T-helper 22 cell (primary cell): ENCODE measurements at places on chromosomes 5 and 9.

GRCh38 chr5:42547894-42548293, 124.7 kb downstream of the GHR start:
- DNase-seq: no peak

DNA sequence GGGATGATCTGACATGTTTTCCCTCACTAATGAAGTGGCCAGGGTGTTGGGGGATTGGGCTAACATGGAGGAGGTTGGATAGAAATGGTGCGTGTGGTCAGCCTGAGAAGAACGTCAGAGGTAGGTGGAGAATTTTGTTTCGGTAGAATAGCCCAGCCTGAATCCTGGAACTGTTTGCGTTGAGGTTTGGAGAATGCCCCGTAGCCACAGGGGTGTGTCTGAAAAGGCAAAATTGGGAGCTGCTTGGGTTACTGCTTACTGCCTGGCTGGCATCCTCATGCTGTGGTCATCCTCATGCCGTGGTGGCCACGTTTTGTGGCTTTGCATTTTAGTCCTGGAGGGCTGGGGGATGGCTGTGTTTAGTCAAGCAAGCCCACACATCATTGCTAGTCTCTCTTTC, 236.9 kb downstream of the GOLPH3 start:
- no peak for DNase-seq

GRCh38 chr9:128621730-128622455, 34.8 kb downstream of the DYNC2I2 start:
- no peak for DNase-seq

- no peak for DNase-seq
Measured at GRCh38 chr5:80034962-80035821, at the start of gene THBS4. THBS4 (plus strand) TSS chr5:80035348; CDS start chr5:80035538, 190 bp downstream.

DNA sequence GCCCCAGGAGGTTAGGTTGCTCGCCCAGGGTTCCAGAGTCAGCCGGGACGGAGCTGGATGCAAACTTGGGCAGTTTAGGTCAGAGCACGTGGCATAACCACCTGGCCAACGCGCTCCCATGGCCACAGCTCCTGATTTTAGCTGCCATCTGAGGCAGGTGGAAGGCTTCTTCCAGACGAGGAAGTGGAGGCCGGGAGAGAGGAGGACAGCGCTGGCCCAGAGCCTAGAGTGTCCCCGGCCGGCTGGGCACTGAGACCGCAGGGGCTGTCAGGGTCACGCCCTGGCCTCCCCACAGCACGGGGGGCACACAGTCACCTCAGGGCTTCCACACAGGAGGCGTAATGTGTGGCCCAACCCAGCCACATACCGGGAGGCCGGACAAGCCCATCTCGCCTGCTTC, 16.1 kb upstream of the PHYKPL start:
- no peak for DNase-seq

GRCh38 chr5:91957666-91958065, 574.5 kb upstream of the ARRDC3 start:
- no peak for DNase-seq

GRCh38 chr5:23072179-23072578, 219.0 kb upstream of the CDH12 start:
- DNase-seq: no peak

GRCh38 chr5:85030316-85031084, 645.8 kb upstream of the EDIL3 start:
- no peak for DNase-seq

DNA sequence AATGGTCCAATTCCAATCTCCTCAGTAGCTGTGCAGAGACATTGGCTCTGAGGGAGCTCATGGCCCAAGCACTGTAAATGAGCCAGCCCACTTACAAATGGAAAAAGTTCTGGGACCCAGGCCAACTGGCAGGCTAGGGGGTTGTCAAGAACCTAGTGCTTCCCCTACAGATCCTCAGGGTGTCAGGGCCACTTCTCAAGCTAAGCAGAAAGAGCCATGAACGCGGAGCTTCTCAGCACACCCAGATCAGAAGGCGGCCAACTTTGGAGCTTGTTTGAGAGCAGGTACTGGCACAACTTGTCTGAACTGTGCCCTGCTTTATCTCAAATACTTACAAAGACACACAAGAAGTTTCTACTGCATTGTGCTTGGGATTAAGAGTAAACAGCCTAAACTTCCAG, 17.5 kb downstream of the TLE1 start:
- no peak for DNase-seq

- DNase-seq: no peak
Measured at GRCh38 chr9:110125207-110125751, 82.7 kb downstream of the C9orf152 start.

GRCh38 chr9:75685062-75685461, 205.4 kb upstream of the PCSK5 start:
- no peak for DNase-seq

GRCh38 chr5:139494256-139494655, 11.7 kb upstream of the STING1 start:
- DNase-seq: no peak

GRCh38 chr9:110152704-110153374, 55.1 kb downstream of the C9orf152 start:
- DNase-seq: no peak

DNA sequence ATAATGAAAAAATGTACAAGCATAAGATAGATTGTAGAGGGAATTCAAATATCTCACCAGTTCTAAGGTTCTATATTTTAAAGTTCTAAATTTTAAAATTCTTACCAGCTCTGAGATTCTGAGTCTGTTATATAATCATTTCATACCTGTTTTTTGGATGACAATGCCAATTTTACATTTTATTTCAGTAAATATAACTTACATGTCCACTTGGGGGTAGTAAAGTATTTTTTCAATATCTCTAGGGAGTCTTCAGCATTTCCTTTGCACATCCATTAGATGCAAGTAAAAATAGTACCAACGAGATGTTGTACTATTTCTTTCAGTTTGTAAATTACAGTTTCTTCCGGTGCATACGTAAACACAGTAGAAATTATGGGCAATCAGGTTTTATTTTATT, 25.7 kb downstream of the NMUR2 start:
- no peak for DNase-seq

DNA sequence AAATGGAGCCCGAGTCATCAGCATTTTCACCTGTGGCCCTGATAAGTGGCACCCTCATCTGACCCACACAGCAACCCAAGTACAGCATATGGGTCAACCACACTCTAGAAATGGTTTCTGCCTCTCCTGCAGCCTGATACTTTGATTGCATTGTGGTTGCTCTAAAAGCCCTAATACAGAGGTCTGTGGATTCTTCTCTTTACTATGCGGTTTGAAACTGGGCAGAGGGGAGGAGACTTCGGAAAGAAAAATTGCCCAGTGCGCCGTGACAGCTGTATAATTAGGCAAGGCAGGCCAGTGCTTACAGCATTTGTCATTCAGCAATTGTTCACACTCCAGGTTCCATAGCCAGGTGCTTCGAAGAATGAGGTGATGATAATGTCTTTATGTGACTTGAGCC, 361.0 kb downstream of the NFIB start:
- DNase-seq: no peak

- DNase-seq: no peak
Measured at GRCh38 chr9:18971404-18971803, 61.6 kb downstream of the SAXO1 start.

DNA sequence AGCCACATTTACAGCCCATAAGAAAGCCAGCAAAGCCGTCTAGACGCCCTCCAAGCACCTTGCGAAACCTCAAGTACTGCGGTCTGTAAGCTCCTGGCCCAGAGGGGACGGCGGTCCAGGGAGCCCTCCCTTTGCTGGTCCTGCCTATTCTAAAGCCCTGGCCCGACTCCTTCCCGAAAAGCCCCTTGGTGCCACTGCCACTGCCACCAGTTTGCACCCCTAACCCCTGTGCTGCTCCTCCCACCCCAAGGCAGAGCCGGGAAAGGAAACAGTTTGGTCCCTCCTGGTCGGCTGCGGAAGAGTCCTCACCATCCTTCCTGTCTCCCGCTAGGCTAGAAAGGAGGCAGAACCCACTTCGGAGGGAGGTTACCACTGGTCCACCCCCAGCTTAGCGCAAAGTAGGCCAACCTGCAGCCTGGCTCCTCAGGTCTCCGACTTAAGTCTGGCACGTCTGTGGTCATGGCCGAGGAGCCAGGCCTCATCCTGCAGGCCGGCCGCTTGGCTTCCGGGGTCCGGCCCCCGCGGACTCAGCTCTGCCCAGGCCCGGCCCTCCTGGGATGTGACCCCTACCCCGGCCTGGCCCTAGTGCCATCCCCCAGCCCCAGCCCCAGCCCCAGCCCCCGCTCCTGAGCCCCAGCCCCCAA, 916 bp downstream of the TOR1A start:
- DNase-seq: no peak

- DNase-seq: no peak
Measured at GRCh38 chr5:83955916-83956315, 235.3 kb upstream of the HAPLN1 start.

DNA sequence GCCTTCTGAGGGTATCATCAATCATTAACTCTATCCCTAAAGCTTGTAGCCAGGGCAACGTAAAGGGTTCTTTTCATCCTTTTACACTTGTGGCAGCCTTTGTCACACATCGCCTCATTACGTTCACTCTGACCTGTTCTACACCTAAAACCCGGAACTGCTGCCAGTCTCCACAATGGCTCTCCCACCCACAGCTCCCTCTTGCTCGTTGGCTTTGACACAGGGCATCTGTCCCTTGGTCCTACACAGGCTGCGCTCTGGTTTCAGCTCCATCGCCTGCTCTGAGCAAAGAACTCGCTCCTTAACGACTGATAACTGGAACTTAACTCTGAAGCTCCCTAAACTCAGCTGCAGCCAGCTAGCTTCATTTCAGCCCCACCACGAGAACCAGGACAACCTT, 112.8 kb upstream of the CTNND2 start:
- DNase-seq: no peak

DNA sequence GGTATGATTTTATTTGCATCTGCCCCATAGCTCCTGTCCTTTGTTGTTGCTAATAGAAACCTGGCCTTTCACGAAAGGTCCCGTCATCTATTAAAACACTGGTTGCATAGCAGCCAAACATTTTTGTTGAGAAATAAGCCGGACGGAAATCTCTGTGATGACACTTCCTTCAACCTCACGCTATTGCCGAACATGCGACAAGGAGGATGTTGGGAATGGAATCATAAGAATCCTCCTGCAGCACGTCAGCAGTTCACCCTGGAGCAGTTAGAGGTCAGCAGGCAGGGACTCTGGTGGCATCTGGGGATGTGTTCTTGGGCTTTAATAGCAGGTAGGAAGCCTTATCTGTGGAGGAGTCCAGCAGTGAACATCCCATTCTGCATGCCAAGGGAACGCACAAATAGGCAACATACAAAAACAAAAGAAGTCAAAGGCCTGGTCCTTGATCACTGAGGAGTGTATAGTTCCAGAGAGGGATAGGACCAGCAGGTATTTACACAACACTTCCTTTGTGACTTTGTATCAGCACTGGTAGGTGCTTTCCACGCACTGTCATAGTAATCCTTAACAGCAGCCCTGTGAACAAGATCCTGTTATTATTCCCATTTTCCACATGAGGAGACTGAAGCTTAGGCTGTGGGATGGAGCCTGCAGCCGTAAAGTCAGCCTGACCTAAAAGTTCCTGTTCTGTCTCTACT, 33.4 kb downstream of the ARHGAP26 start:
- no peak for DNase-seq

DNA sequence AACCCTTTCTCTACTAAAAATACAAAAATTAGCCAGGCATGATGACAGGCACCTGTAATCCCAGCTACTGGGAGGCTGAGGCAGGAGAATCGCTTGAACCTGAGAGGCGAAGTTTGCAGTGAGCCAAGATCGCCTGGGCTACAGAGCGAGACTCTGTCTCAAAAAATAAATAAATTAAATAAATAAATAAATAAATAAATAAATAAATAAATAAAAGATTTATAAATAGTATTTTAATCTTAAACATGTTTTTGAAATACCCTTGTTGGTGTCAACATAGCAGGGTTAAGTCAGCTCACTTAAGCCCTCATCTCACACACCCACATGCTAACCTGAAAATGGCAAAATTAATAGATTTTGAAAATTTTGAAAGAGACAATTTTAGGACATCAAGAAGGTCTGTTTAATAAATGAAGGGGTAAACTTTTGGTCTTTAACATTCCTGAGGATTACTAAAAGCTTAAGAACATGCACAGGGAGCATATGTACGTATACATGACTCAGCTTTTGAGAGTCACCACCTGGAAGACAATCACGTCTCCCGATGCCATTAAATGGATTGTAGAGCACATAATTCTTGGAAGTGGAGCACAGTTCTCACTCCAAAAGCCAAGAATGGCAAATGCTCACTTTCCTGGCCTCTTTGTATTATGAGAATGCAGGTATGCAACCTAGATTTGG, 202.5 kb downstream of the GDNF start:
- no peak for DNase-seq

- no peak for DNase-seq
Measured at GRCh38 chr5:59276917-59277372, 616.6 kb downstream of the PDE4D start.

DNA sequence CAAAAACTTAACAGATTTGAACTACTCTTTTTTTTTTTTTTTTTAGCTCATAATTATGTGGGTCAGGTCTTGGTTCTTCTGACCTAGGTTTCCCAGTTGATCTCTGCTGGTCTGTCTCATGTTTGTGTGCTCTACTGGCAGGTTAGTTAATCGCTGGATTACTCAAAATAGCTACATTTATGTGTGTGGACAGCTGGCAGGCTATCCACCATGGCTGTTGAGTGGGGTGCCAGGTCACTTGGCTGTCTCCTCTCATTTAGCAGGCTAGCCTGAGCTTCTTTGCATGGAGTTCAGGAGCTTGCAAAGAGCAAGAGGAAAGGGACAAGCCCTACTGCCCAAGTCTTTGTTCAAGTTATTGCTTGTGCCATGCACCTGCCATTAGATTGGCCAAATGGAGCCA, 9.3 kb downstream of the ADCY2 start:
- no peak for DNase-seq

- DNase-seq: no peak
Measured at GRCh38 chr9:130465383-130466096, 20.8 kb downstream of the ASS1 start.

DNA sequence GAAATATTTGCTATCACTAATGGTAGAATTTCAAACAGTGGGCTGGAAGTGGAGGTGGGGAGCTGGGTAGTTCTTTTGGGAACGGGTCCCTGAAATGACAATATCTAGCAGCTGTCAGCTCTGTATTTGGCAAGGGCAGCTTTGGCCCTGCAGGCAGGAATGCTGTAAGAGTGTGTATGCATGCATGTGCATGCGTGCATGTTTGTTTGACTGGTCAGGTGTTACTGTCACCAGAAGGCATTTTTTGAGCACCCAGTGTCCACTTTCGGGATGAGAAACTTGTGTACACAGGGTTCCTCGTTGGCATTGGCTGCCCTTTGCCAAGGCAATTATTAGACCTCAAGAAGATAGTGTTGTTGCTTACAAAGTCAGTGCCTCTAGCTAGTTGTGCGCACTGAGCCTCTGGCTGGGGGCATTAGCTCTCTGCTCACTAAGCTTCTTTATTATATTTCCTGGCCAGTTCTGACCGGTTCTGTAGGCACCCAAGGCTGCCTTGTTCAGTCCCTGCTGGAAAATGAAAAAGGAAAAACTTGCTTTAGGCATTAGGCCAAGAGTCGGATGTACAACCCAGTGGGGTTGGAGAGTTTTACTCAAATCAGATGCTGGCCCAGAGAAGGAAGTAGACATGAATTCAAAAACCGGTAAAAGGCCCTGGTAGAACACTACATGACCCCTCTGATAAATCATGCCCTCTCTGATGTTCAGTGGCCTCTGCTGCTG, 2.0 kb downstream of the CYFIP2 start:
- no peak for DNase-seq
